NCI-H1930 (cell line): ENCODE measurements at places on chromosomes 6 and 20.

DNA sequence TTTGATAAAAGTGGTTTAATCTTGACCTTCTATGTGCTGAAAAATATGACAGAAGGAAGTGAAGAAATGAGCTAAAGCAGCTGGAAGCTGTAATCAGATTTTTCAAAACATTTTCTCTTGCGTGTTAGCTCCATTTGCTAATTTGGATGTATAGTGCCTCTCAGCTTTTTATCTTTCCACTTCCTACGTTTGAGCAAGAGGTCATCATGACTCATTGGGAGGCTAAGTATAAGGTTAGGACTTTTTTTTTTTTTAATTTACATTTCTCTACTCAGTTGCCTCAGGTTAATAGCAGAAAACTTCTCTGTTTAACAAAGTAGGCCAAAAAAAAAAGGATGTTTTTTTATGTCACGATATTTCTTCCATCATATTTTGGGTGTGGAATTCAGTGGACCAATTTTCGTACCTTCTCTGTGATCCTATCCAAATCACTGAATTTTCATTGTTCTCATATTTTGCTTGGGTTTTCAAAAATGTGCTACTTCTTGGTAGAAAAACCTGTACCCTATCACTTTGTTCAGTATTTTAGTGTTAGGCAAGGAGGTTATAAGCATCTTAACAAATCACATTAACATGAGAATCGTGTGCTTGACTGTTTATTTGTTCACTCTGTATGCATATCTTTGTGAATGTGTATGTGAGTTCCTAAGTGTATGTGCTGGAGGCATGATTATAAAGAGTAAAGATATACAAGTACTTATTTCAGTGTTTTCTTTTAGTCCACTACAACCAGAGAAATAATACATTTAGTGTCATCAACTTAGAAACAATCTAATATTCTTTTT, 1028.3 kb upstream of the EYS start:
- DNase-seq, result no peak

GRCh38 chr6:154487367-154488247, 22.9 kb downstream of the CNKSR3 start:
- no peak for DNase-seq

DNA sequence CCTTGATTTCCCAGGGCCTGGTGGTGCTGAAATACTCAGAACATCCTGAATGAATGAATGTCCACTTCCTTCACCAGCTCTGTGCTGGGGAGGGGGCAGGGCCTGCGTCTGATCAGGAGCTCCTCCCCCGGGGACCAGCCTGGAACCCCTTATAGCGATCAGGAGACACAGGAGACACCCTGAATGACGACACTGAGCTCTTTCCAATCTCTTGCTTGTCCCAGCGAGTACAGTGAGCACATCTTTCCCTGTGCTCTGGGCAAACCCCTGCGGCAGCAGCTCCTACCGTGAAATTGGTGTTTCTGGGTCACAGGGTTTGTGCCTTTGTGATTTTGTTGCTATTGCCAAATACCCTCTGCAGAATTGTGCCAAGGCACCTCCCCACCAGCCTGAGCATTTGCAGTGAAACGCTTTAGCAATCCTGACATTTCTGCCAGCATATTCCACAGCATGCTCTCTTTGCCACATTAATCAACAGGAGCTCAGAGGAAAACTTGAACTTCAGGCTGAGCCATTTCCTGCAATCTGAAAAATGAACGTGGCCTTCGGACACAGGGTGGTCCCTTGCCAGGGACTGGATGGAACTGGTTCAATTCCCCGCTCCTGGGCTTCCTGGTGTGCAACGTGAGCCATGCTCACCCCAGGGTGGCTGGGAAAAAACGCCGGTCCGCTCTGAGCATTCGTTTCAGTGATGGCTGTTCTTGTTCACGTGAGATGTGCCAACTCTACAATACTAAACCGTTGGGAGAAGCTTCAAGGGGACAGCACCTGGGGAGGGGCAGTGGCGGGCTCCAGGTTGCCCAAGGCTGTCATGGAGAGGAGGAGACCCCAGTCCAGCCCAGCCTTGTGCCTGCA, 23.1 kb upstream of the MRGBP start:
- DNase-seq, result no peak

DNA sequence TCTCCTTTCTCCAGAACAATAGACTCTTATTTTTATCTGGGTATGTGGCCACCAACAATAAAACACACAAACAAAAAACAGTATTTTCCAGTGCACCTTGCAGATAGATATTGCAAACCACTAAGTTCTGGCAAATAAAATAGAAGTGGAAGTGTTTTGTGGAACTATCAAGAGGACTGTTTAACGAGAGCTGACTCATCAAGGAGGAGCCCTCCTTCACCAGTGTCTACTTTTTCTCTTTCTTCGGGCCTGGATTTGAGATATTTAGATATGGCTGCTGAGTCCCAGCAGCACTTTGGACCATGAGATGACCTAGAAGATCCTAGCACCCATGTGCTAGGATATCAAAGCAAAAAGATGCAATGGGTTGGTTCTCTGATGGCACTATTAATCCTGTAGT, 154.7 kb downstream of the AIG1 start:
- no peak for DNase-seq

GRCh38 chr20:46100988-46101387, 11.2 kb upstream of the NCOA5 start:
- no peak for DNase-seq

- DNase-seq, result no peak
These were observed 229.5 kb downstream of the THBS2 start for GRCh38 chr6:169024047-169024660.
